ENCODE measurements at places on chromosomes 5 and 9. TPM values are rescaled to one million over a fixed set of nuclear protein-coding genes. Genes with fewer than 3 reads are reported as not detected.

The HTR1A gene
- total RNA-seq, result not detected

The TAF11L6 gene
- not detected for total RNA-seq

The GFI1B gene
- total RNA-seq, result not detected

The DMRT3 gene
- not detected for total RNA-seq

The ZFP2 gene
- 0.37 TPM for total RNA-seq

The TIMD4 gene
- total RNA-seq, result 1.2 TPM

The PCDHA8 gene
- not detected for total RNA-seq

The SPATA31E1 gene
- not detected for total RNA-seq

The SOX30 gene
- total RNA-seq, result not detected

The NAIP gene
- total RNA-seq, result 0.70 TPM

The POLR3G gene
- 25.4 TPM for total RNA-seq

The CDX1 gene
- not detected for total RNA-seq

The TRIO gene
- 9.8 TPM for total RNA-seq

The LHX3 gene
- total RNA-seq, result not detected

The C5orf46 gene
- total RNA-seq, result not detected

The MARVELD2 gene
- 0.78 TPM for total RNA-seq

The TPRN gene
- 7.6 TPM for total RNA-seq

The RUSC2 gene
- total RNA-seq, result 2.4 TPM

The CCNJL gene
- total RNA-seq, result not detected

The VLDLR gene
- total RNA-seq, result 9.3 TPM

The FBP2 gene
- not detected for total RNA-seq

The F2RL1 gene
- total RNA-seq, result 2.9 TPM

The TAF11L2 gene
- total RNA-seq, result not detected

The ZNF454 gene
- not detected for total RNA-seq

The MAST4 gene
- 8.9 TPM for total RNA-seq

The LRRC19 gene
- not detected for total RNA-seq

The DBH gene
- not detected for total RNA-seq

The SLC4A9 gene
- total RNA-seq, result not detected

The CA9 gene
- 2.7 TPM for total RNA-seq

The TMEM167A gene
- 88.1 TPM for total RNA-seq

The SLC36A3 gene
- total RNA-seq, result not detected

The OCLN gene
- total RNA-seq, result 0.40 TPM

The GARNL3 gene
- 2.0 TPM for total RNA-seq
